ENCODE measurements at places on chromosomes 7 and 10.

DNA sequence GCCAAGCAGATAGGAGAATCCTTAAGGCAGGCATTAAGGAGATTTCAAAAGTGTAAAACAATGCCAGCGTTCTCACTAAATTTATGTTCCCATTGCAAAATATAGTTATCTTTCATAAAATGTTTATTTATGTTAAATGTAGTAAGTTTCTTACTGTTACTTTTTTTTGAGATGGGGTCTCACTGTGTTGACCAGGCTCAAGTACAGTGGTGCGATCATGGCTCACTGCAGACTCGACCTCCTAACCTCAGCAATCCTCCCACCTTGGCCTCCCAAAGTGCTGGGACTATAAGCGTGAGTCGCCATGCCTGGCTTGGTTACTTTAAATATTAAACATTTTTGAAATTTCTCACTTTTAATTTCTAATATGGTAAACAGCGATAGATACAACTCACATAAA is 31.8 kb upstream of the PRKAR2B start:
- H3K4me1 ChIP-seq: no peaks in the 10 kb centered on the region
- H3K4me3 ChIP-seq: no peak overlapping the region
- no peak overlapping the region for H3K27ac ChIP-seq
- no peaks in the 10 kb centered on the region for H3K36me3 ChIP-seq
- no peak for DNase-seq
- no peaks in the 10 kb centered on the region for H3K27me3 ChIP-seq

DNA sequence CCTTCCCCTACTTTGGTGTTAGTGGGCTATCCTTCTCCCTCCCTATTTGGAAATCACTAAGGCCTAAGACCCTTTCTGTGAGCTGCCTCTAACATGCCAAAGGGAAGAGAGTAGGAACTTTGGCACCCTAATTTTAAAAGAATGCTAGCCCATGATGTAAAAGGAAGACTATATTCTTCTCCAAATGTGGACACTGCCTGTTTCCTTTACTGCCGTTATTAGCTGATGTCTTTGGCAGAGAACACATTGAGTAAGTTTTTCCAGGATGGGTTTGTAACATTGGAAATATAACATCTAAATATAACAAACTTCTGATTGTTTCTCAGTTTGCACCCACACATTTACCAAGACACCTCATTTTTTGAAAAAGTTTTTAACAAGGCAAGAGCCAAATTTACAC is 56.9 kb upstream of the TNKS2 start:
- 0 out of 2 replicates have a peak, but pooled peaks cover 3% of the 10 kb centered on the region for H3K4me1 ChIP-seq
- H3K4me3 ChIP-seq: no peak overlapping the region
- H3K27me3 ChIP-seq: peaks cover 14% of the 10 kb centered on the region
- H3K27ac ChIP-seq: no peak overlapping the region

DNA sequence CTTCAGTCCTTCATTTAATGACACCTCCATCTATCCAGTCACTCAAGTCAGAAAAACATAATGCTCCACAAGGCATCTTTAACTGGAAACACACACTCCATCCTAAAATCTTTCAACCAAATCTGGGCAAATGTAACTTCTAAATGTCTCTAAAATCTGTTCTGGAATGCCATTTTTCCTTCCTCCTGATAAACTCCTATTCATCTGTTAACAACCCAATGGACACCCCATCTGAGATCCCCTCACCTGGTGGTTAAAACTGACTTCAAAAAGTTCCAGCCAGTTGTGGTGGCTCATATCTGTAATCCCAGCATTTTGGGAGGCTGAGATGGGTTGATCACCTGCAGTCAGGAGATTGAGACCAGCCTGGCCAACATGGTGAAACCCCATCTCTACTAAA is 78.7 kb downstream of the ARHGAP21 start:
- H3K4me1 ChIP-seq: peaks cover 13% of the 10 kb centered on the region
- H3K36me3 ChIP-seq: no peaks in the 10 kb centered on the region
- H3K27me3 ChIP-seq: no peaks in the 10 kb centered on the region
- no peak overlapping the region for H3K4me3 ChIP-seq
- H3K27ac ChIP-seq: no peak overlapping the region
- no peak for DNase-seq

- H3K27me3 ChIP-seq: no peaks in the 10 kb centered on the region
- no peaks in the 10 kb centered on the region for H3K4me1 ChIP-seq
- no peaks in the 10 kb centered on the region for H3K36me3 ChIP-seq
- no peak overlapping the region for H3K4me3 ChIP-seq
- no peak overlapping the region for H3K27ac ChIP-seq
These were observed 137.4 kb upstream of the CDC14C start for GRCh38 chr7:48786951-48787350.

- H3K4me3 ChIP-seq: no peak overlapping the region
- H3K4me1 ChIP-seq: no peaks in the 10 kb centered on the region
- H3K36me3 ChIP-seq: no peaks in the 10 kb centered on the region
- H3K27ac ChIP-seq: no peak overlapping the region
- no peak for DNase-seq
- peaks cover 8% of the 10 kb centered on the region for H3K27me3 ChIP-seq
These were observed 5.0 kb upstream of the LRIT2 start for GRCh38 chr10:84230359-84230758.

DNA sequence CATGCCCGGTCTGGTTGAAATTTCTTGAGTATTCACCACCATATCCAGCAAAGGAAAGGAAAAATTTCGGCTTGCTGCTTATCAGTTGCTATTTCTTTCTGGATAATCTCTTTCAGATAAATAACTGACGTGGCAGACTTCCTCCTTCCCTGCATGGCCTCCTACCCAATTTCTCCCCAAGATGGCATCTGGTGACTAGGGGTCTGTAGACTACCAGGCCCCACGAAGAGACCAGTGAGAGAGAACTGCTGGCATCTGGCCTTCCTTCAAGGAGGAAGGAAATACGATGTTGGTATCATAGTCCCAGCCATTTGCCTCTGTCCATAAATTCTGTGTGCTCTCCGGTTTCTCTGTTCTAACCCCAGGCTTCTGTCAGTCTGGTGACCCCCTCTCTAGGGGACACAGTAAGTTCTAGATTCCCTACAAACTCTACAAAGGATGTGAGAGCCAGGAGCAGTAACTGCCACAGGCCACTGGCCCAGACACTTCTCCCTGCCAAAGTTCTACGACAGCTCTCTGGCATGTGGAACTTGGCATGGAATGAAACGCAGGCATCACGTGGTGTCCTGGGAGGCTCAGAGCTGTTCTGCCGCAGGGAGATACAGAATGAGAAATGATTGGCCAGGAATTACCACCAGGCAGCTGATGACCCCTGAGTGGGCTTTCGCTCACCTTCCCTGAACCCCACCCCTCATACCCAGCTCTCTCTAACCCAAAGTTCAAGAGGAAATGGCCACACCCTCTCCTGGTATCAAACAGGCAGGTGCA is 30.0 kb upstream of the MSRB2 start:
- no peak overlapping the region for H3K4me3 ChIP-seq
- 0 out of 2 replicates have a peak, but pooled peaks cover 4% of the 10 kb centered on the region for H3K4me1 ChIP-seq
- H3K36me3 ChIP-seq: no peaks in the 10 kb centered on the region
- DNase-seq: no peak

- H3K27me3 ChIP-seq: no peaks in the 10 kb centered on the region
- no peaks in the 10 kb centered on the region for H3K4me1 ChIP-seq
- H3K36me3 ChIP-seq: peaks cover 3% of the 10 kb centered on the region
- H3K27ac ChIP-seq: no peak overlapping the region
These were observed 25.1 kb downstream of the MNX1 start for GRCh38 chr7:156985101-156985992.

DNA sequence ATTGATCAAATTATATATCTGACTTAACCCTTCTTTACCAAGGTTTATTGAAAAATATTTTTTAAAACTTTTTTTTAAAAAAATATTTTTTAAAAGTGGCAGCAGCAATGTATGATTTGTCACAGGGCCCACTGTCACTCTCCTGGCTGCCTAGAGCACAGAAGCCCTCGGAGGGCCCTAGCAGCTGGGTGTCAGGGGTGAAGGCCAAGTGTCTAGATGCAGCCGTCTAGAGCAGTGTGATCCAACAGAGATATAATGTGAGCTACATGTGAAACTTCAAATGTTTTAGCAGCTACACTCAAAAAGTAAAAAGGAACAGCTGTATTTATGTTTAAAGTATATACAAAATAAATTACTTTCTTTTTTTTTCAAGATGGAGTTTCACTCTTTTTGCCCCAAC is 112.7 kb downstream of the ARHGAP22 start:
- no peaks in the 10 kb centered on the region for H3K4me1 ChIP-seq
- no peaks in the 10 kb centered on the region for H3K36me3 ChIP-seq
- H3K27me3 ChIP-seq: no peaks in the 10 kb centered on the region
- no peak for DNase-seq
- H3K27ac ChIP-seq: no peak overlapping the region

- H3K36me3 ChIP-seq: no peaks in the 10 kb centered on the region
- peak overlapping the region; percentile 78 for H3K27ac ChIP-seq
- H3K4me3 ChIP-seq: no peak overlapping the region
- no peaks in the 10 kb centered on the region for H3K27me3 ChIP-seq
- DNase-seq: no peak
- H3K4me1 ChIP-seq: peaks cover 26% of the 10 kb centered on the region
These were observed 70.3 kb upstream of the NANOS1 start for GRCh38 chr10:118958984-118959925.

DNA sequence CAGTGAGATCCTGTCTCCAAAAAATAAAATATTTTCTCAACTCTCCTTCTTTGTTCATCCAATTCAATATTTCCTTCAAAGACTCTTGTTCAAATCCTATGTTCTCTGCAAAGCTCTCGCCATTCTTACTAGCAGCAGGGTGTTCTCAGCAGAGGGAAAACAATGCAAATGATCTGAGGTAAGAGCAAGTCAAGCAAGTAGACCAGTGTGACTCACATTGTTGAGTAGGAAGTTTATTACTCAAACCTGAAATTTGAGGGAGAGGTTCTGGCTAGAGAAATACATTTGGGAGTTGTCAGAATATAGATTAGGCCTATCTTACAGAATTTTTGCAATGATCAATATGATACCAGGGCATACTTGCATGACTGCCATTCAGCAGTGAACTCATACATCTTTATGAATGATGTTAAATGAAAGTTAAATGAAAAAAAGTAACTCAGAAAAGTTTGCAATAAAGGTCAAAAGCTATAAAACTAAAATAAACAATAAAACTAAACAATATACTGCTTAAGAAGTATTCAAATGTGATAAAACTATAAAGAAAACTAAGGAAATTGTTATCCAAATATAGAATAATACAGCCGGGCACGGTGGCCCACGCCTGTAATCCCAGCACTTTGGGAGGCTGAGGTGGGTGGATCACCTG is 5.8 kb downstream of the IDE start:
- no peaks in the 10 kb centered on the region for H3K36me3 ChIP-seq
- H3K4me3 ChIP-seq: no peak overlapping the region
- no peaks in the 10 kb centered on the region for H3K27me3 ChIP-seq
- peaks cover 13% of the 10 kb centered on the region for H3K4me1 ChIP-seq
- no peak for DNase-seq

DNA sequence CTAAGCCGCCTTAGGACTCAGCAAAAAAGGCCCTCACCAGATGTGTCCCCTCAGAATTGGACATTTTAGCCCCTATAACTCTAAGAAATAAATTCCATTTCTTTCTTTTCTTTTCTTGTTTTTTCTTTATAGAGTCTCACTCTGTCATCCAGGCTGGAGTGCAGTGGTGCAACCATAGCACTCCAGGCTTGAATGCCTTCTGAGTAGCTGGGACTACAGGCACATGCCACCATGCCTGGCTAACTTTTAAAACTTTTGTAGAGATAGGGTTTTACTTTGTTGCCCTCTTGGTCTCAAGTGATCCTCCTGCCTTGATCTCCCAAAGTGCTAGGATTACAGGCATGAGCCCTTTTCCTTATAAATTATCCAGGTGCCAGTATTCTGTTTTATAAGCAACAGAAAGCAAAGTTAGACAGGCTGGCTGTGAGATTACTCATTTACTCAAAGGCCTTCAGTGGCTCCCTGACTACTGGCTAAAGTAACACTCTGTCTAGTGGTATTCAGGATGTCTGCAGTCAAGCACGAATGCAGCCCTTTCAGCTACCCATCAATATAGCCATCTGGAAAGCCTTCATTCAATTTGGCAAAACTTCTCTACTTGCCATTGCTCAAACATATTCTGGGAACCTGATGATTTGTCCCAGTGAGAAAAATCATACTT is 128.6 kb downstream of the ICA1 start:
- H3K4me1 ChIP-seq: no peaks in the 10 kb centered on the region
- no peaks in the 10 kb centered on the region for H3K36me3 ChIP-seq
- no peak overlapping the region for H3K4me3 ChIP-seq

- H3K27ac ChIP-seq: no peak overlapping the region
- H3K36me3 ChIP-seq: no peaks in the 10 kb centered on the region
- H3K4me3 ChIP-seq: no peak overlapping the region
- no peaks in the 10 kb centered on the region for H3K27me3 ChIP-seq
These were observed 111.9 kb downstream of the SEMA3D start for GRCh38 chr7:85074992-85075391.

Data from Panc1 (cell line).